Naive thymus-derived CD4-positive, alpha-beta T cell (primary cell): ENCODE measurements at places on chromosomes 4 and X. TPM values are rescaled to one million over a fixed set of nuclear protein-coding genes. Genes with fewer than 3 reads are reported as not detected.

- no peaks in the 10 kb centered on the region for H3K36me3 ChIP-seq
- H3K27me3 ChIP-seq: no peaks in the 10 kb centered on the region
- no peak for DNase-seq
- no peaks in the 10 kb centered on the region for H3K4me1 ChIP-seq
- no peak overlapping the region for H3K4me3 ChIP-seq
- H3K27ac ChIP-seq: no peak overlapping the region
These were observed 115.6 kb upstream of the TLL1 start for GRCh38 chr4:165757451-165757850.

GRCh38 chr4:45155081-45155777, 428.9 kb upstream of the GNPDA2 start:
- H3K36me3 ChIP-seq: no peaks in the 10 kb centered on the region
- H3K27ac ChIP-seq: no peak overlapping the region
- no peaks in the 10 kb centered on the region for H3K27me3 ChIP-seq
- DNase-seq: no peak
- no peaks in the 10 kb centered on the region for H3K4me1 ChIP-seq

DNA sequence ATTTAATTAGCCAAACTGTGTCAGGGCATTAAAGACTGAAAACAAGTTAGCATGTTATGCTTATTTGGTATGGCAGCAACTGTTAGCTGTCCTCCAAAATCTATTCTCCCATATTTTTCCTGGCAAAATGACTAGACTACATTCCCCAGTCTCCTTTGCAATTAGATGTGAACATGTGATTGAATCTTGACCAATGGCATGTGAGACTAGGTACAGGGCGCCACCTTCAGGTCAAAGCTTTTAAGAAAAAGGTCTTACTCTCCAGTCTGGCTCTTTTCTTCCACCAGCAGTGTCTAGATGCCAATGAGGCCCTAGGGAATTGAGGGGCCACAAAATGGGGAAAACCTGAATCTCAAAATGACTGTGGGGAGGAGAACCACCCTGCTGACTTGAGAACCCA, 408.2 kb downstream of the SMARCA1 start:
- no peaks in the 10 kb centered on the region for H3K36me3 ChIP-seq
- H3K27ac ChIP-seq: no peak overlapping the region
- no peaks in the 10 kb centered on the region for H3K27me3 ChIP-seq
- no peak overlapping the region for H3K4me3 ChIP-seq
- DNase-seq: no peak

CXorf65 gene
- 0.31 TPM for polyA plus RNA-seq

DNA sequence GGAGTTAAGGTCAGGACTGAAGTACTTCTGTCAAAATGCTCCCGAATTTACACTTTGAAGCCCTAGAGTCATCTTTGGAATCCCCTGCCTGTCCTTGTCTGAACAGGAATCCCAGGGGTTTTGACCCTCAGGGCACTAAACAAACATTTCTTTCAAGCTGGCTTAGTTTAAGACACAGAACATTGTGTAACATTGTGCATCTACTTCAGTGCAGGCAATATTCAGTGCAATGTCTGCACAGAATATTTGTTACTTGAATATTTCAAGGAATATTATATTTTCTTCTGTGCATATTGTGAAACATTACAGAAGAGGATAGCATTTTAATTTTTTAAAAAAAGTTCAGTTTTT, 763.4 kb downstream of the PCDH18 start:
- H3K27ac ChIP-seq: no peak overlapping the region
- H3K4me3 ChIP-seq: no peak overlapping the region
- no peaks in the 10 kb centered on the region for H3K27me3 ChIP-seq
- no peaks in the 10 kb centered on the region for H3K36me3 ChIP-seq
- no peak for DNase-seq
- H3K4me1 ChIP-seq: no peaks in the 10 kb centered on the region
